Adipocyte (in vitro differentiated cells): ENCODE measurements at places on chromosomes 1 and 21.

GRCh38 chr21:25175938-25176337 is 431.3 kb downstream of the MRPL39 start:
- no peak for DNase-seq

- DNase-seq: no peak
Measured at GRCh38 chr1:158323866-158324265, 7.5 kb downstream of the CD1B start.

- DNase-seq: no peak
Measured at GRCh38 chr1:248152056-248152827, 7.3 kb downstream of the OR2M5 start.

DNA sequence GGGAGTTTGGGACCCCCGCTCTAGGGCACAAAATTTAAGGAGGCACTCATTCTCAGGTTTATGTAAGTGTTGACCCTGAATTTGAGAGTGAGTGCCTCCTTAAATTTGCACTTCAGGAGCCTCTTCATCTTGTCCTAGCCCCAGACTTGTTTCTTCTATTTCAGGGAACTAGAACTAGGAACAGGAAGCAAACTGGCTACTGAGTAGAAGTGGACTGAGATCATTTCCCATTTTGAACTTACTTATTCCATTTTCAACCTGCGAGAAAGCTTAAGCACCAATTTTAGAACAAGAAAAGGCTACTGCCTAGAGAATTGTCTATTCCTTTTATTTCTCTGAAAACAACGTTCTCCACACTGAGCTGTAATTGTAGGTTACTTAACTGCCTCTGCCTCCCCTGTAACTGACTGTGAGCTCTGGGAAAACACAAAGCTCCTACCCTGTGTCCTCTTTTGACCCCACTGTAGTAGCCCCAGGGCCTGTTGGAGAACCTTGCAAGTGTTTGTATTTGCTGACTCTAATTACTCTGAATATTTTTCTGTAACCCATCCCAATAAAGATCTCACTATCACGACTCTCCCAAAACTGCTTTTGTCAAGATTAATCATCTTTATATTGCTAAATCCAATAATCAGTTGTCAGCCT is 2.5 kb downstream of the PPT1 start:
- no peak for DNase-seq
